ENCODE measurements at places on chromosomes 7 and 10. TPM values are rescaled to one million over a fixed set of nuclear protein-coding genes. Genes with fewer than 3 reads are reported as not detected.

The LIPK gene
- not detected for total RNA-seq

DNA sequence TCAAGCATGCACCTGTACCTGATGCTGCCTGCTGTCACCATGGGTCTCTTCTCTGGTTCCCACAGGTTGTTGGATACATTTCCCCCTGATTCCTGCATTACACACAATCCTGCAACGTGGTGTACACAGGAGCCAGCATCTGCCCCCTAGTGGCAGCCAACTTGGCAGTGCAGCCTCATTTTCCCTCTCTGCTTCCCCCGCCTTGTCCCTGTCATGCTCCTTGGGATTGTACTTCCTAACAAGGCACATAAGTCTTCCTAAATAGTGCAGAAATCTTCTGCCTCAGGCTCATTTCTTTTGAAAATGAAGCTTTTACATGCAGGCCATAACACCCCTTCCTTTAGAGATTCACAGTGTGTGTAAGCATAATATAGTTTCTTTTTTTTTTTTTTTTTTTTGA, 387.5 kb downstream of the CCSER2 start:
- DNase-seq = peak; percentile 81

- DNase-seq = no peak
Observed at GRCh38 chr10:35378541-35379210, 42.4 kb downstream of the CCNY start.

DNA sequence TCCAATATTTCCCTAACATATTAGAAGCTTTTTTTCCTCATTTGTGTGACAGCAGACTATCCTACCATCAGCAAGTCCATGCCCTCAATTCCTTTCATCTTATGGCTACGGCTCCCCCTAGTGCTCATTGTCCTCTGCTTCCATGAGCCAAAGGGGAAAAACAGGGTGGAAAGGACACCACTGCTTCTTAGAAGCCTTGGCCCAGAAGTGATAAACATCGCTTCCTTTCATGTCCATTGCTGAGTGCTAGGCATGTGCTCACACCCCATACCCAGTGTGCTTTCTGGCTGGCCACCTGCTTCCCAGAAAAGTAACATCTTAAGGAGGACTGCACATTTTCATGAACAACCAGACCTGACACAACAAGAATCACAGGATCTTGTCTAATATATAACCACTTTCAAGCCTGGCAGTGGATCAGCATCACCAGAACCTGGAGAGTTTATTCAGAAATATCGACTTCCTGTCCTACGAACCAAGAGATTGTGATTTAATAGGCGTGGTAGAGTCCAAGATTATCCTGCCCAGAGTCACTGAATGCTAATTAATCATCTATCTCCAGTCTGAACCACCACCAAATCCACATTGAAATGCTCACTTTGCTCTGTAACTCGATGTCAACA, 650.5 kb upstream of the SORCS1 start:
- DNase-seq = peak; percentile 82

The PPIF gene
- total RNA-seq = 27.8 TPM

GRCh38 chr7:130009848-130010688, 41.1 kb downstream of the ZC3HC1 start:
- no peak for DNase-seq

GRCh38 chr7:137081321-137082093, 213.1 kb downstream of the CHRM2 start:
- DNase-seq = no peak

GRCh38 chr7:12884033-12884432, 196.6 kb downstream of the ARL4A start:
- DNase-seq = no peak

GRCh38 chr10:70271996-70272924, 11.5 kb downstream of the NPFFR1 start:
- DNase-seq = no peak

DNA sequence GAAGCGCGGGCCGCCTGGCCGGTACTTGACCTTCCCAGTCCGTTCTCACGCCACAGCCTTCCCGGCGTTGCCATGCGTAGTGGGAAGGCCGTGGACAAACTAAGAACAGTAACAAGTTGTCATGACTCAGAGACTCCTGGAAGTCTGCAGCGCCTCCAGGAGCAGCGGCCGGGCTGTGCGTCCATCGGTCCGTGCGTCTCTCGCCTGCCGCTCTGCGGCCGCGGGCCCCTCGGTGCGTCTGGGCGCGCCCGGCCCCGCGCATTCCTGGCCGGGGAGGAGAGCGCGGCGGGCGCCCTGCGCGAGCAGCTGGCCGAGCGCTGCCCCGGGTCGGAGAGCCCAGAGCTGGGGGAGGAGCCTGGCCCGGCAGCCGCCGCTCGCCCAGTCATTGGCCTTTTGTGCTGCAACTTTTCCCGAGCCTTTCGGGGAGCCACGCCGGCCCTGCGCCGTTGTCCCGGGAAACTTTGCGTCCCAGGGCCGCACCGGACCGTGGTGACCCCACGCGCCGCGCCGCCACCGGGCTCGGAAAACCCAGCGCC, 123.7 kb downstream of the TACC2 start:
- peak; percentile 93 for DNase-seq

- no peak for DNase-seq
Observed at GRCh38 chr10:73655990-73656298, at the start of gene SYNPO2L. Gene SYNPO2L (minus strand): TSS chr10:73656029. CDS start chr10:73655922, 107 bp downstream.

- DNase-seq = no peak
Observed at GRCh38 chr7:101553771-101554445, 75.2 kb downstream of the MYL10 start.

The PODXL gene
- 38.4 TPM for total RNA-seq

DNA sequence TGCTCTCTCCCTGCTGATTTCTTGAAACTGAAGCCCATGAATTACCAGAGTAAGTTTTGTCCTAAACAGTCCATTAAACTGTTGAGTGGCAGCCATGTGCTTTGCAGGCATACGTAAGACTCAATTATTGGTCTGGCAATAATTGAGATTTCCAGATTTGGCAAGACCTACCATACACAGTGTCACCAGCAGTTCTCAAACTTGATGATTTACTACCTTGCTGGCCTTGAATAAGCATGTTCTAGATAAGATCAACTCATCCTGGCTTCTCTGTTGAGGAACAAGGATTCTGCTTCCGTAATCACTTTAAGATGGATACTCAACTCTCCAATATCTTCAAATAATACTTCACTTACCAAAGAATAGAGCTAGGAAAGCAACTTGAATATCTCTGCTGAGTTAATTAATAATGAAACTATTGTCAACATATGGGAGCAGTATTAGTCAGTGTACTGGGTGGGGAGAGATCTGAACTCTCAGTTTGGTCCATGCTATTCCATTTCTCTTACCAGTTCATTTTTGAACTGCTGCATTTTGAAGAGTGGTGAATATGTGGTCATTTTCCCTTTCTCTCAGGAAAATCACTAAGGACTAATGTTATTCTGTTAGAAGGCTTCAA, 181.4 kb downstream of the IPMK start:
- no peak for DNase-seq

DNA sequence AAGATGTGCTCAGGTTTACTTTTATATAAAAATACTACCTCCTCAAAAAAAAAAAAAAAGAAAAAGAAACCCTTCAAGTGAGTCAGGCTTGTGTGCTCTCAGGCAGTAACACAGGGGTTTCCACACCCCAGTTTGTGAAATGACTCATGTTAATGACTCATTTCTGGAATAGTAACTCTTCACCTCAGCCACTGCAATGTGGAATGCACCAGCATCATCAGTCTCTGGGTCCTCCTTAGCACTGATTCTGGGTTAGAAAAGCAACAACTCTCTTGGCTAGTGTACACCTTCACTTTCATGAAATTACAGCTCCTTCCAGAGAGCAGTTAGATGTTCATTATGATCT, 110.6 kb downstream of the EMX2 start:
- DNase-seq = no peak

DNA sequence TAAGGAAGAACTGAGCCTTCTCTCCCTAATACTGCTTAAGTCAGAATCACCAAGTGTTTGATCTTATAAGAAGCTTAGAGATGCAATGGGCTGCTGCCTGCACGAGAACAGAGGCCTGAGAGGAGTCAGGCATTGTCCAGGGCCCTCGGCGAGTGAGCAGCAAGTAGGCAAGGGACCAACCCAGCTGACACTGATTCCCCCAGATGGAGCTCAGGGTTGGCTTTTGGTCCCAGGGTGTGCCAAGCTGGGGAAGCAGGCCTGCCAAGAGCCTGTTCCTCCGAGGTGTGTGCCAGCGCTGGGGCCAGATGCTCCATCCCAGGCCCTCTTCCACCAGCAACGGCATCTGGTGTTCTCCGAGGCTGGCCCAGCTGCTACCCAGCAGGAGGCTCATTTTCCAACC, 222.0 kb upstream of the ZMIZ1 start:
- DNase-seq = peak; percentile 59

The ADRA2A gene
- 0.06 TPM for total RNA-seq

DNA sequence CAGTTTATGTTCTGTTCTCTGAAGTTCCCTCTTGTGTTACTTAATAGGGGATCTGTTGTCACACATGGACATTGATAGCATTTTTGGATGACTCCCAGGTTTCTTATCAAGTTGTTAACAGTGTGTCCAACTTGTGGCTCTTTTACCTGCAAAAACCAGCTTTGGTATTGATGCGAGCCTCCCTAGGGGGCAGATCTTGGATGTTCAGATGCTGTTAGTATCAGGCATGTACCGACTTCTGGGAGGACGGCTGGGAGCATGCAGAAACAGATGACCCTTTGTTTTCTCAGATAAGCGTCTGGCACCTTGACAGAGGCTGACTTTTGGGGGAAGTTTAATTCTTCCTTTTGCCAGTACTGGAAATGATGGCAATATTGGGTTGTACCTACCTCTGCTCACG, 2.2 kb downstream of the PLPP4 start:
- DNase-seq = no peak

DNA sequence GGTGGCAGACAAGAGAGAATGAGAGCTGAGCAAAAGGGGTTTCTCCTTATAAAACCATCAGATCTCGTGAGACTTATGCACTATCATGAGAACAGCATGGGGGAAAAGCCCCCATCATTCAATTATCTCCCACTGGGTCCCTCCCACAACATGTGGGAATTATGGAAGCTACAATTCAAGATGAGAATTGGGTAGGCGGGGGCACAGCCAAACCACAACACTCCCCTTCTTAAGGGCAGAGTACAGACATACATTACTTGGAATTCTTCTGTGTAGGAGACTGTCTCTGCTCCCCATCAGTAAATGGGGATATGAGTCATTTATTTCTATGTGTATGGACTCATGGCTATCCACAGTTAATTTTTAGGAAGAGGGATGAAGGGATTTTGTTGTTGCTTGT, 31.2 kb downstream of the FAM171A1 start:
- no peak for DNase-seq

GRCh38 chr7:82122275-82122674, 321.3 kb downstream of the CACNA2D1 start:
- DNase-seq = peak; percentile 22

- DNase-seq = peak; percentile 48
Observed at GRCh38 chr10:109773288-109774120, 149.8 kb downstream of the XPNPEP1 start.

The ZNF239 gene
- total RNA-seq = 7.1 TPM

The SND1 gene
- total RNA-seq = 154 TPM

The KIAA1217 gene
- 14.6 TPM for total RNA-seq

The FAM13C gene
- 3.1 TPM for total RNA-seq

The SLC35G1 gene
- 14.6 TPM for total RNA-seq

The SPDYE5 gene
- total RNA-seq = not detected

GRCh38 chr10:63430999-63431356, 34.8 kb downstream of the JMJD1C start:
- no peak for DNase-seq
